ENCODE measurements at places on chromosomes 1 and 21. TPM values are rescaled to one million over a fixed set of nuclear protein-coding genes. Genes with fewer than 3 reads are reported as not detected.
A peak's percentile ranks its signal among the peaks of the same experiment; 100 is the strongest.

The LRP8 gene
- total RNA-seq = 8.1 TPM

The ACBD3 gene
- 45.5 TPM for total RNA-seq

The OR2L2 gene
- 0.51 TPM for total RNA-seq

The MIB2 gene
- 45.0 TPM for total RNA-seq

The PLA2G5 gene
- total RNA-seq = 6.8 TPM

DNA sequence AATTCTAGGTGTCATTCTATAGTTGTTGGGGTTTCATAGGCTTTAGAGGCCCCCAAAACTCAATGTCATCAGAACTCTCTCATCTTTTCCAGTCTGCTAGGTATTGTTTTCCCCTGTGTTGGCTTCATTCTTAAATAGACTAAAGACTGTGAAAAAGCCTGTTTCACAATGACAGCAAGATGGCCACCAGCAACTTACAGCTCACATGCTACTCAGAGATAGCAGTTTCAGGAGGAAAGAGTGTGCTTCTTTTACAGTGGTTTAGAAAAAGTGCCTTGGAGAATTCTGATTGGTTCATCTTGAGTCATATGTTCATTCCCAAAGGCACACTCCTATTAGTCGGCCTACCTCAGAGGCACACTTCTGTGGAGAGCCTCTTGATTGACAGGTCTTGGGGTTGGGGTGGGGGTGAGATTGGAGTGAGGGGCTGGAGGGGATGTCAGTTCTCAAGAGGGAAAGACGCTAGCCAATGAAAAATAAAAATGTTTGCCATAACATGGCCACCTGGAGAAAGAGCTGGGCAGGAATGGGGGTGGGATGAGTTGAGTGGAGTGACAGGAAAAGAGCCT, 8.5 kb downstream of the IL23R start:
- no peaks in the 10 kb centered on the region for H3K36me3 ChIP-seq
- H3K4me1 ChIP-seq = no peaks in the 10 kb centered on the region
- H3K27me3 ChIP-seq = no peaks in the 10 kb centered on the region
- H3K27ac ChIP-seq = no peak overlapping the region
- no peak for DNase-seq
- no peak overlapping the region for H3K4me3 ChIP-seq

GRCh38 chr21:32562915-32563314, 22.4 kb downstream of the TCP10L start:
- H3K4me1 ChIP-seq = peaks cover 4% of the 10 kb centered on the region
- no peak overlapping the region for H3K4me3 ChIP-seq
- no peaks in the 10 kb centered on the region for H3K27me3 ChIP-seq
- no peaks in the 10 kb centered on the region for H3K36me3 ChIP-seq
- H3K27ac ChIP-seq = peak overlapping the region; percentile 76

DNA sequence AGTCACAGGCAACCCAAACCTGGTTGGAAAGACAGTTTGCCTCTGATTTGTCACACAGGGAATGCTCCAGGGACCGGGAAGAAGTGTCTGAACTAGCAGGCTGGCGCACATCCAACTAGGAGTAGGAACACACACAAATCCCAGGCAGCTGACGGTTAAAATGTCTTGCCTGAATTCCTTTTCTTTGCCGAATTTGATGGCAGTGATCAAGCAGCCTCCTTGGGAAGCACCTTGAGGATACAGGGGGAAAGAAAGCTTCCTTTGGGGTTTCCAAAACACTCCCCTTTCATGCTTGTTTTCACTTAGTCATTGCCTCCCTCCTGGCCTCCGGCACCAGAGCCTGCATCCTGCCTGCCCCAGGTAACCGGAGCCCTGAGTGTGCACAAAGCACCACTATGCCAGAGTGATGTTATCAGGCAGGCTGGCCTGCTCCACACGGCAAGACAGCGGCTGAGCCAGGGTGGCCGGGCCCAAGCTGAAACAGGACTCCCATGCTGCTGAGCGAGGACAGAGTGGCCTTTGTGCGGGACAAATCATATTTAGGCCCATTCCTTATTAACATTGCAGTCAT, 193.8 kb downstream of the LMX1A start:
- no peaks in the 10 kb centered on the region for H3K27me3 ChIP-seq
- no peak overlapping the region for H3K27ac ChIP-seq
- no peak for DNase-seq
- no peaks in the 10 kb centered on the region for H3K36me3 ChIP-seq
- no peaks in the 10 kb centered on the region for H3K4me1 ChIP-seq

DNA sequence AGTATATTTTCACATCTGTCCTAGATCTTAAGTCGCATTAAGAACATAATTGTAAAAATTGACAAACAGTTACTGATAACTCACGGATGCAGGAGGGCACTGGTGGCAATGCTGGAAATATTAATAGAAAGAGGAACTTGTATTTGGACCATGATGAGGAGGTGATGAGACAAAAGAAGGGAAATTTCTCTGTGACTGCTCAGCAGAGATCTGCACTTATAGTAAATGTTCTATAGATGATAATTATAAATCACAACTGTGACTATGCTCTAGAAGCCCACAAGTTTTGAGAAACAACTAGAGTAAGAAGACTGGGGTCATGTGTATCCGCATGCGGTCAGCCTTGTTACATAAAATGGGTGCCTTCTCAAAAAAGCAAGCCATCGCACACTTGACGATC, 8.7 kb upstream of the DUSP12 start:
- H3K4me3 ChIP-seq = no peak overlapping the region
- H3K27me3 ChIP-seq = no peaks in the 10 kb centered on the region
- no peaks in the 10 kb centered on the region for H3K36me3 ChIP-seq
- H3K27ac ChIP-seq = no peak overlapping the region
- H3K4me1 ChIP-seq = no peaks in the 10 kb centered on the region

DNA sequence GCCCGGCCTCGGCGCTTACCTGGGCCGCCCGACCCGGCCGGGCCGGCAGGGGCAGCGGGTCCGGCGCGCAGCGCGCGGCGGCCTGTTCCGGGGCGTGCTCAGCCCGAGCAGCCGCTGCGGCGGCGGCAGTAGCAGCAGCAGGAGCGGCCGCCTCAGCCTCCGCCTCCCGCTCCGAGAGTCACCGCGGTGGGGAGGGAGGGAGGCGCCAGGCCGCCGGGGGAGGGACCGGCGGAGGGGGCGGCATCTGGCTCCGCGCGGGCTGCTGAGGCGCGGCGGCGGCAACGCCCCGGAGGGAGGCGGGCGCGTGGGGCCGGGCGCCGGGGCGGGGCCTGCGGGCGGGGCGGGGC, at the start of gene CTNNBIP1:
CTNNBIP1 (minus strand) TSS at position 194 of the 347 bp plus-strand sequence. CDS start 38,205 bp downstream, outside the sequence.
- no peak for DNase-seq
- no peaks in the 10 kb centered on the region for H3K4me1 ChIP-seq
- H3K36me3 ChIP-seq = no peaks in the 10 kb centered on the region
- peak within 1 kb of the TSS; percentile 85 for H3K27ac ChIP-seq
- H3K4me3 ChIP-seq = peak within 1 kb of the TSS; percentile 85
- no peaks in the 10 kb centered on the region for H3K27me3 ChIP-seq

DNA sequence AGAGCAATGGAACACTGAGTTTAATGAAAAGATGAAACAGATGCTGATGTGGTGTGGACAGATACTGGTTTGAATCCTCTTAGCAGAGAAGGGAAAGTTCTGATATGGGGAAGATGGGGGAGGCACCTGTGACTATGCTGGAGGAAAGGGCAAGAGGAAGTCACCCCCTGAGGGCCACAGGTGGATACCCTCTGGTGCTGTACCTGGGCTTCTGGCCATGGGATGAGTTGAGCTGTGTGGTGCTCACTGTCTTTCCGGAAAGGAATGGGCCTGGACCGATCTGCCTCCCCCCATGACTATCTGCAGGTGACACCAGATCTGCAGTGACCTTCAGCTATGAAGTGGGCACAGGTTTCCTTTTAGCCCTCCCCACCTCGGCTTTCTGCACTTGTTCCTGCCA, 52.4 kb downstream of the IER5 start:
- H3K4me3 ChIP-seq = no peak overlapping the region
- H3K36me3 ChIP-seq = no peaks in the 10 kb centered on the region
- H3K27me3 ChIP-seq = no peaks in the 10 kb centered on the region
- no peaks in the 10 kb centered on the region for H3K4me1 ChIP-seq
- DNase-seq = no peak
- H3K27ac ChIP-seq = no peak overlapping the region

- no peak overlapping the region for H3K27ac ChIP-seq
- H3K4me1 ChIP-seq = no peaks in the 10 kb centered on the region
- peak; percentile 73 for DNase-seq
- H3K36me3 ChIP-seq = no peaks in the 10 kb centered on the region
- no peak overlapping the region for H3K4me3 ChIP-seq
Observed at GRCh38 chr21:36422279-36423098, 37.3 kb downstream of the CHAF1B start.

DNA sequence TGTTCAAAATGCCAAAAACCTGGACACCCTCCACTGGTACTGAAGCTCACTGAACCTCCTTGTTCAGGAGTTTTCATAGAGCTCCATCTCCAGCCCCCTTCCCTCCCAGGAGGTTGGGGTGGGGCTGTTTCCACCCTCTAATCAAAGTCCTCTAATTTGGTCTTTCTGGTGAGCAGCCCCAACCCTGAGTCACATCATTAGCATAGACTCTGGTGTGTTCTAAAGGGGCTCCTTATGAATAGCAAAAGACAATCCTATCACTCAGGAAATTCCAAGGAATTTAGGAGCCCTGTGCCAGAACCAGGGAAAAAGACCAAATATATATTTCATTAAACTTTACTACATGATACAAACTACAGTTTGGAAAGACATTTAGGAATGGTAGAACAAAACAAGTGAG, 13.2 kb upstream of the UBE4B start:
- no peak for DNase-seq
- no peak overlapping the region for H3K27ac ChIP-seq
- H3K36me3 ChIP-seq = no peaks in the 10 kb centered on the region
- no peak overlapping the region for H3K4me3 ChIP-seq

All from aorta (tissue), 5 donors.